Right renal cortex interstitium (tissue), 3 donors: ENCODE measurements at places on chromosomes 6 and 20. TPM values are rescaled to one million over a fixed set of nuclear protein-coding genes. Genes with fewer than 3 reads are reported as not detected.

The TRIM40 gene
- 0.10 TPM for polyA plus RNA-seq

- no peak for DNase-seq
Measured at GRCh38 chr6:155584006-155584405, 128.4 kb upstream of the NOX3 start.

The ECI2 gene
- 117 TPM for polyA plus RNA-seq

The RIPOR2 gene
- 8.3 TPM for polyA plus RNA-seq

GRCh38 chr20:17902531-17903083 is 66.0 kb downstream of the SNX5 start:
- no peak for DNase-seq

GRCh38 chr20:43238833-43239232 is 49.1 kb upstream of the PTPRT start:
- DNase-seq, result no peak

GRCh38 chr20:13703265-13703664 is 64.5 kb upstream of the TASP1 start:
- DNase-seq, result no peak

DNA sequence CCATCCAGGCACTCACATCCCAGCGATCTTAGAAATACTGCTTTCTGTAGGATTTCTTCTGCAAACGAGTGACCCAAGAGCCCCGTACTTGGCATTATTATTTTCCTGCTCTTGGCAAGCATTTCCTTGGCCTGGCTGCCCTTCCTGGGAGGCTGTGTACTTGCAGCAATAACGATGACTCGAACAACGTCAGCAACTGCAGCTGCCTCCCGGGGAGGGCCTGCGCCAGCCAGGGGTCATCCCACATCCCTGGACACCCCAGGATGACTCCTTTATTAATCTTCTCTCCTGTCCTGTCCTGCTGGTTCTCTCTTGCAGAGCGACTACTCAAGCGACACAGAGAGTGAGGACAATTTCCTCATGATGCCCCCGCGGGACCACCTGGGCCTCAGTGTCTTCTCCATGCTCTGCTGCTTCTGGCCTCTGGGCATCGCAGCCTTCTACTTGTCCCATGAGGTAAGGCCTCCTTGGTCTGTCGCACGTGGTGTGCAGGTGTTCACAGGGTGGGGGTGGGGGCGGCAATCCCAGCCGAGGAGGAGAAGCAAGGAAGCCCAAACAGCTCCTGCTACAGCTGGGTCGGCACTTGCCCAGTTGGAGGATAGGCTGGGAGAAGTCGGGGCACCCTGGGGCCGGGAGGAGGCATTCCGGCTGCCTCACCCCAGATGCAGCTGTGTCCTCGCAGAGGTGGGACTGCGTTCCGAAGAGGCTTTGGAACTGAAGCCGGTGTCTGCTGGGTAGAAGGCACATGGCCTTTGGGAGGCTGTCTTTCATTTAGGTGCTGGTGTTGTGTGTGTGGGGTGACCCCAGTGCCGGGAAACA is 115.3 kb downstream of the SYNDIG1 start:
- no peak for DNase-seq

The KIFC1 gene
- polyA plus RNA-seq, result 34.2 TPM
